ENCODE measurements at places on chromosomes 11 and 22.
A peak's percentile ranks its signal among the peaks of the same experiment; 100 is the strongest.

- DNase-seq: no peak
Observed at GRCh38 chr22:32528316-32528715, 53.7 kb downstream of the FBXO7 start.

GRCh38 chr22:37119872-37120271, 10.4 kb upstream of the TMPRSS6 start:
- DNase-seq: no peak

- no peak for DNase-seq
Observed at GRCh38 chr11:43576803-43577521, 103.6 kb upstream of the HSD17B12 start.

GRCh38 chr11:133172349-133172748, 360.0 kb downstream of the OPCML start:
- DNase-seq: no peak

DNA sequence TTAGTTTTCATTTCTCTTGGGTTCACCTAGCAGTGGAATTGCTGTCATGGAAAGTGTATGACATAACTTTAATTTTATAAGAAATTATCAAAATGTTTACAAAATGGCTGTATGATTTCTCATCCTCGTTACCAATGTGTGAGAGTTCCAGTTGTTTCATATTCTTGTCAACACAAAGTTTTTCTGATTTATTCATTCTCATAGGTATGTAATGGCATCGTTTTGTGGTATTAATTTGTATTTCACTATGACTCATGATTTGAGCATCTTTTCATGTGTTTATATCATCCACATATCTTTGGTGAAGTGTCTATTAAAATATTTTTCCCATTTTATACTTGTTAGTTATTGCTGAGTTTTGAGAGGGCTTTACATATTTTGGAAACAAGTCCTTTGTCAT, 5.5 kb downstream of the FAM111B start:
- DNase-seq: no peak

DNA sequence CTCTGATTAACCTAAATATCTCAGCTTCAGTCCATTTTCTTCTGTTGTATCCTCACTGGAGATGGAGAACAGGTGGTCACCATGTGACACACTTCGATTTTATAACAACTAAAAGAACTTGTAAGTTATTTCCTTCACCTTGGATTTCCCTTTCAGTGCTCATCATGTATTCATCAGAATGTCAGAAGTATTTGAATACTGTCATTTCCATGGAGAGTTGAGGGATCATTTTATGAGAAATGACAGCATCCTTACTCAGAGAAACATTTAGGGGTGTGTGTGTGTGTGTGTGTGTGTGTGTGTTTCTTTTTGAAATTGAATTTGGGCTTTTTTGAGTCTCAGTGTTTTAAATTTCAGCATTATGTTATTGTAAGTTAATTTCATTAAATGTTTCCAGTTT, 205.8 kb downstream of the ARHGAP42 start:
- DNase-seq: peak; percentile 25

DNA sequence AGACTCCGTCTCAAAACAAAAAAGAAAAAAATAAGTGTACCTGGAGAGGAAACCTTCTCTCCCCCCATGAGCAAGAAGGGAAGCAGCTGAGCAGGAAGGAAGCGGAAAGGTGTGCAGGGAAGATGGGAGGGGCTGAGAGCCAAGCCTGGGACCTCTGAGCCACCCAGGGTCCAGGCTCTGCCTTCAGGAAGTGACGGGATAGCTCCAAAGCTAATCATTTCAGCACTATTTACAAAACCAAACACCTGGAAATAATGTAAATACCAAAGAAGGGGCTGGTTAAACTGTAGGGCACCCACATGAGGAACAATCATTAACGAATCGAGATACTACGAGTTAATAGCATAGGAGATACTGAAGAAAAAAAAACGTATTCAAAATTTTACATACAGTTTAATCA, 27.9 kb downstream of the ARRB1 start:
- peak; percentile 59 for DNase-seq
